Body of pancreas (tissue), 4 donors: ENCODE measurements at places on chromosomes 12 and 14. TPM values are rescaled to one million over a fixed set of nuclear protein-coding genes. Genes with fewer than 3 reads are reported as not detected.

DNA sequence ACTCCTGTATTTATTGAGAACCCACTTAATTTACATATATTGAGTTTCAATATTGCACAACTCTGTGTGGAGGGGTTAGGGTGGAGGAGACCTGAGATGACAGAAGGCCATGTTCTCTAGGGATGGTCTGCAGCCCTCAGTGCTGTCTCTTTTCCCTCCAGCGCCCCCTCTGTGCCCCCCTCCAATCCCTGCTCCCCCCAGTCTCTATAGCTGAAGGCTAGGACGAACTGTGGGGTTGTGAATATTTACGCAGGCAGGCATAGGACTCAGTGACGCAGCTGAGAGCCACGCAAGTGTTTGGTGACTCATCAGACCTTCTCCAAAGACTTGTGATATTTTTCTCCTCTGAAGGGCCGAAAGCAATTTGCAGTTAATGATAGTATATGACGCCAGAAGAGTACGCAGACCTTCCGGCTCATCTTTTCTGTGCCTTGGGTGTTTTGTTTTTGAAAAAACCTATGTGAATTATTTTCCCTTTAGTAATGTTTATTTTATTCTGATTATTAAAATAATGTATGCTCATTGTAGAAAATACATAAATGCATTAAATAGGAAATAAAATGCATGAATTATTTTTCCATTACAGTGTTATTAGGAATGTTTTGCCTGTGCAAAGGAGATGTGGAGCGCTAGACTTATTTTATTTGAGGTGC is 85.3 kb downstream of the SLC25A47 start:
- DNase-seq, result peak; percentile 81

- DNase-seq, result no peak
Observed at GRCh38 chr12:112097641-112098040, 10.9 kb downstream of the NAA25 start.

RNF212B gene
- total RNA-seq, result not detected

DNA sequence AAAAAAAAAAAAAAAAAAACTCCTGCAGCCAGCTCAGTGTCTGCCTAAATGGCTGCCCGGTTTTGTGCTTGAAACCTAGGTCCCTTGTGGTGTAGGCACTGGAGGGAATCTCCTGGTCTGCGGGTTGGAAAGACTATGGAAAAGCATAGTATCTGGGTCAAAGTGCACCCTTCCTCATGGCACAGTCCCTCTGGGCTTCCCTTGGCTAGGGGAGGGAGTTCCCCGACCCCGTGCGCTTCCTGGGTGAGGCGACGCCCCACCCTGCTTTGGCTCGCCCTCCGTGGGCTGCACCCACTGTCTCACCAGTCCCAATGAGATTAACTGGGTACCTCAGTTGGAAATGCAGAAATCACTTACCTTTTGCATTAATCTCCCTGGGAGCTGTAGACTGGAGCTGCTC is 14.3 kb downstream of the PTCSC3 start:
- DNase-seq, result no peak

PLEKHD1 gene
- total RNA-seq, result under 0.01 TPM

GPR162 gene
- not detected for total RNA-seq

DNA sequence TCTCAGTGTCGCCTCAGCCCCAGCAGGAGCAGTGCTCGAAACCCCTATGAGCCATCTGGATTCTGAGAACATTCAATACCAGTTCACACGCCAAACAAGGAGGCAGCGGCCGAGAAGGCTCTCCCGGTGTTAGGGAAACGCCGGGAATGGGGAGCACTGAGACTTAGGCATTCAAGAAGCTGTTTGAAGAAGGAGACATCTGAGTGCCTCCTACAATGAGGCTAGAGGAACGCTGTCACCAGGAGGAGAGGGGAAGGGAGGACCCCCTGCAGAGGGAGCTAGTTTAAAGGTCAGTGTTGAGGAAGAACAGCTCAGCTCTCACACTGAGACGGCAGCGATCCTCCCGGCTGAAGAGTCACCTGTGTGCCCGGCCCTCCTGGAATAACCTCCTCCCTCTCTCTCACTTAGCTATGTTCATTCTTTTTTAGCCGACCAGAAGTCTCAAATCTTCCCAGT is 69.9 kb downstream of the SERPINA3 start:
- DNase-seq, result no peak

GRCh38 chr12:12214201-12214600 is 52.6 kb downstream of the LRP6 start:
- DNase-seq, result no peak

C1QL4 gene
- not detected for total RNA-seq

CDK17 gene
- 17.5 TPM for total RNA-seq

GNB3 gene
- total RNA-seq, result 0.52 TPM

DNA sequence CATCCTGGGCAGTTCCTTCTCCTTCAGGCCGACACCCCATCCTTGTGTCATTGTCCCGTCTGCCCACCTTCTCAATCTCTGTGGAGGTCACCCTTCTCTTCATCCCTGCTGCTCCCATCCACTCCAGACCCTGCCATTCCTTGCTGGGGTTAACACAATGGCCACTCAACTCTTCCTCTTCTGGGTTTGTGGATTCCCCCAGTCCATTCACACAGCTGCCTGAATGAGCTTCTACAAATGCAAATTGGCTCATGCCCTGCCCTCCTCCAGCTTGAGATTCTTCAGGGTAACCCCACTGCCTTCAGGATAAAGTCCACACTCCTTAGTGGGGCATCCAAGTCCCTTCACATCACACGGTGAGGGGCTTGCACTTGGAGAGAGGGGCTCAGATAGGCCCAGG is 17.2 kb upstream of the PRMT8 start:
- DNase-seq, result no peak

FZD10 gene
- total RNA-seq, result 0.52 TPM

GRCh38 chr12:124750787-124751471 is 112.7 kb downstream of the SCARB1 start:
- DNase-seq, result no peak
